ENCODE measurements at places on chromosomes 7 and 10.

DNA sequence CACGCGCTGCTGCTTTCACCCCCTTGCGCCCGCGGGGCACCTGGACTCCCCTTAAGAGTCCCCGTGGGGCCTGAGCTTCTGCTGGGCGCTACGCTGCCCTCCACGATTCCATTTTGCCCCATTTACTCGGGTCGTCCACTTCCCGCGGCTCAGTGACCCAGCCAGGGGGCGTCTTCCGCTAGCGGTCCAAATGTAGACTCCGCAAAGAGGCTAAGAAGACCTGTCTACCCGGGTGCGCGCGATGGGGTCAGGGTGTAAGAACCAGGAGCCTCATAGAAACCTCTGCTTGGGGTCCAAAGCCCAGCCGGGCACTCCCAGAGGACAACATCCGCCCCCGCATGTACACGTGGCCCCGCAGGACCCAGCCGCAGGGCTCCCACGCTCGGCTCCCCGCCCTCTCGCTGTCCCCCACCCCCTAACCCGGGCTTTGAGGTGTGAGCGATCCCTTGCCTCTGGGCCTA is 5.2 kb upstream of the HMX2 start:
- no peak for DNase-seq

DNA sequence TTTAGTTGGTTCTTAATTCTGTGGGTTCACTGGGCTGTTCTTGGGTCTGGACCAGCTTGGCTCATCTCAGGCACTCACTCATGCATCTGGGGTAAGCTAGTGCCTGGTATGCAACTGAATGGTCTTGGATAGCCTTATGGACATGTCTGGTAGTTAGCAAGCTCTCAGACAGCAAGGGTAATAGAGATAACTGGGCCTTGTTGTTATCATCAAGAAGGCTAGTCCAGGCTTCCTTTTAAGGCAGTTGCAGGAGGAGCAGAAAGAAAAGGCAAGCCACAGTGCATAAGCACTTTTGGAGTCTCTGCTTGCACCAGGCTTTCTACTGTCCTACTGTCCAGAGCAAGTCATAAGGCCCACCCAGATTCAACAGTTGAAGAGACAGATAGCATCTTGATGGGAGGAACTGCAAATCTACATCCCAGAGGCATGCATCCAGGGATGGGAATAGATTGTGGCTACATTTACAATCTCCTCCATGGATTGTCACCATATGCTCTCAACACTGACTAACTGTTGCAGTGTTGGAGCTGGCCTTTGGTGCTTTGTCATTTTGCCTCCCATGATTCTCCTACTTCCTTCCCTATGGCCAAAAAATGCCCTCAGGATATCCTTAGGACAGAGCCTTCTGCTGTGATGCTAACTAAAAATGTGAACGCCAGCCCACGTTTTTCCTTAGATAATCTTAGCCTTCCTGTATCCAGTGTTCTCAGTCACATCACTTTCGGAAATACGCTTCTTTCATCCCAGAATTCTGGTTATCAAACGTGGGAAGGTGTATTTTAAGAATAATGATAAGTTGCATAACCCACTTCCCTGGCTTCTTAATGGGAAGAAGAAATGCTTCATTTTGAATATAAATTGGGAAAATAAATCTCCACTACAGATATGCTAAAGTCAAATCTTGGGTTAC is 3.6 kb downstream of the GIMAP4 start:
- no peak for DNase-seq

DNA sequence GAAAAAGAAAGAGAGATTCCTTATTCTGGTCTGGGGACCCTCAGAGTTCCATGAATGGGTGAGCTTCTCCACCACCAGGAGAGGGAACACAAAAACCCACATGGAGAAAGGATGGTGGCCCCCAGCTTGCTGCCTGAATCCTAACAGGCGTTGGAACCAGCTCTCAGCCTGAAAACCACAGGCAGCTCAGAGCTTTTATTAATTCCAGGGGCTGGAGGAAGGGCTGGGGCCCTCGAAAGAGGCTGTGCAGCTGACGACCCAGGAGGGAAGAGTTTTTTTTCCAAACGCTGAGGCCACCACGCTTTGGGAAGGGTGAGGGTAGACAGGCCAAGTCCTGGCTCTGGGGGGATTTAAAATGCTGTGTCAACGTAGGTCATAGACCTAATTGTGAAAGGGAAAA is 10.8 kb upstream of the ELN start:
- no peak for DNase-seq

GRCh38 chr7:41002741-41003610 is 699.9 kb downstream of the INHBA start:
- no peak for DNase-seq

DNA sequence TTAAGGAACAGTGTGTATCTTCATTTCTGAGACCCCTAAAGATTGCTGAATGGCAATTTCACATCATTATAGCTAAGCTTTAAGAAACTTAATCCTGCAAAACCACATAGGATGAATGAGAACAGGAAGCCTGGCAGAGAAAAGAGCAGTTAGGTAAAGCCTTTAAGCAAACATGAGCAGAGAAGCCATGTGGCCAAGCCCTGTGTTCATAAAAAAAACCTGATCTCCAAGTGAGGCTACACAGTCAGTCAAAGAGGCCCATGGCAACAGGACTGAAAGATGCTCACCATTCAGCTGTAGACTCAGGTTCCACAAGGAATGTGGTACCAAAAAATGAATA is 9.3 kb downstream of the LIPA start:
- DNase-seq = no peak

GRCh38 chr7:13898957-13899670 is 90.4 kb downstream of the ETV1 start:
- no peak for DNase-seq

DNA sequence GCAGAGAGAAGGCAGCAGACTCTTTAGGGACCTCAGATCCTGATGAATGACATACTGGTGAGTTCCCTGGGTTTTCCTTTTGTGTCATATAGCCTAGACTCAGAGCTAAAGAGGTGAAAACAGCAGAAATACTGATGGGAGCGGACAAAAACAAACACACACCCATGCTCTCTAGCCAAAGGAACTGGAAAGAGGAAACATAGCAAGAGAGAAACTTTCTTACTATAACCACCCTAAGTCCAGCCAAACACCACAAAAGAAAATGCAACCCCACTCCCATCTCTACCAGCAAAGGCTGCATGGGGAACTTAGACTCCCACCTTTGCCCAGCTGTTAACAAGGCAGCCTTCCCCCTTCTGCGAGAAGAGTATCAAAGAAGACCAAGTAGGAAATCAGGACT is 16.3 kb downstream of the GSAP start:
- DNase-seq = no peak

DNA sequence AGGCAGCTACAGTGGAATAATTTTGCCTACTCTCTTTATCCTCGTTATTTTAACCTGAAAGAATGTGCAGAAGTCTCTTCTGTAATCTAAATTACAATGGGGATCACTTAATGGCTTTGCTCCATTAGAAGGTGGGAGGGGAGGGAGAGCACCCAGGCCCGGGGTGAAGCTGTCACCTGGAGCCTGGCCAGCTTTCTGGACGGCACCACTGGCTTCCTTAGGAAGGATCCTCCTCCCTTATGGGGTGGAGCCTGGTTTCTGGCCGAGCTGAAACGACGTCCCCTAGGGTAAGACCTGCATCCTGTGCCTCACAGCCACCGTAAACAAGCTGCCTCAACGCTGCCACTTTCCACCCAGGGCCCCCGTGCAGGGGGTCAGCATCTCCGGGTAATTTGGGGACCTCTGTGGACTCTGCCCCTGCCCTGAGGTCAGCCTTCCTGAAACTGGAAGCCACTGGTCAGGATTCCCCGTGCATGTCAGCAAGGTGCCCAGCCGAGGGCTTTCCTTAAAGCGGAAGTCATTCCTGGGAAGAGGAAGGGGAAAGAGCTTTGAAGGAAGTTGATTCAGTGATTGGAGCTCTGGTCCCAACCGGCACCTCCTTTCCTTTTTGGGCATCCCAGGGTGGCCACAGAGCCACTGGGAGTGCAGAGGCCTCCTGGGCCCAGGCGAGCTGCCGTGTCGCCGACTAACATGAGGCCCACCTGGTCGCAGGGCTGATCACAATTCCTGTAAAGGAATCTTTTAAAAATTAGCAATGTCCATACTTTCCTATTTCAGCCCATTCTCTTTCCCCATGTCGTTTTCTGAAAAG is 569.1 kb downstream of the DNAJB6 start:
- no peak for DNase-seq

- DNase-seq = peak; percentile 16
These were observed 283.3 kb upstream of the SEMA3A start for GRCh38 chr7:84477786-84478478.
